Transverse colon (tissue), 4 donors: ENCODE measurements at places on chromosomes 4 and X. TPM values are rescaled to one million over a fixed set of nuclear protein-coding genes. Genes with fewer than 3 reads are reported as not detected.

FGFBP2 gene
- 5.6 TPM for total RNA-seq

AVPR2 gene
- total RNA-seq, result 72.2 TPM

CXCL9 gene
- total RNA-seq, result not detected

DNAAF6 gene
- not detected for total RNA-seq

NPY5R gene
- not detected for total RNA-seq

GAR1 gene
- 1.9 TPM for total RNA-seq

ZNF518B gene
- total RNA-seq, result 17.2 TPM

MAGEA2 gene
- not detected for total RNA-seq

MAGEA10 gene
- not detected for total RNA-seq

MAGIX gene
- 5.6 TPM for total RNA-seq

SH3RF1 gene
- total RNA-seq, result 49.0 TPM

CXCL5 gene
- total RNA-seq, result not detected

ATP1B4 gene
- total RNA-seq, result not detected

EPHA5 gene
- 0.60 TPM for total RNA-seq
